Upper lobe of left lung (tissue), 6 donors: ENCODE measurements at places on chromosomes 6 and 20.

GRCh38 chr6:129749749-129750120 is 39.8 kb upstream of the ARHGAP18 start:
- DNase-seq, result no peak

DNA sequence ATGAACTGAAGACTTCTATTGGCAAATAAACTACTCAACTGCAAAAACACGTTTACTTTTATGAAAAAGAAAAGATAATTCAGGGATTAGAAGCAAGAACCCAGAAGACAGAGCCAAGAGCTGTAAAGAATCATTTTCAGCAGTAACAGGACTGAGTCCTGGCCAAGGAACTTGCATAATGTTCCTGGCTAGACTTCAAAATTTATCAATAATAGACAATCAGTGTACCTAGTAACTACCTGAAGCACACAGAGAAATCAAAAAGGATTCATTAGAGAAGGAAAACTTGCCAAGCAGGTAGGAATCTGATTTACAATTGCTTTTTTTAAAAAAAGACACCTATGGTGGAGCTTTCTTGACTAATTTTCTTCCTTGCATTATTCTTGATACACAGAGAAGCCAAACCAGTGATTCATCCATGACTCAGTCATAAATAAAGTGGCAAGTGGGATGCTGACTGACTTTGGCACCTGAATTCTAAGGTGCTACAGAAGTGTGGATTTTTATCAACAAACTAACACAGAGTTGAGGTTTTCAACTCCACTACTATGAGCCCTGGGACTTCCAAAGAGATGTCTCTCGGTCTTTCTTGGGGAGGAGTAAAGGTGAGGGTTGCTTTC is 281.3 kb downstream of the BMP7 start:
- no peak for DNase-seq

GRCh38 chr6:34200340-34200971 is 36.2 kb upstream of the HMGA1 start:
- no peak for DNase-seq

- DNase-seq, result no peak
Measured at GRCh38 chr20:10281911-10282310, 63.3 kb downstream of the SNAP25 start.

GRCh38 chr6:4606821-4607704 is 169.1 kb upstream of the CDYL start:
- DNase-seq, result no peak

DNA sequence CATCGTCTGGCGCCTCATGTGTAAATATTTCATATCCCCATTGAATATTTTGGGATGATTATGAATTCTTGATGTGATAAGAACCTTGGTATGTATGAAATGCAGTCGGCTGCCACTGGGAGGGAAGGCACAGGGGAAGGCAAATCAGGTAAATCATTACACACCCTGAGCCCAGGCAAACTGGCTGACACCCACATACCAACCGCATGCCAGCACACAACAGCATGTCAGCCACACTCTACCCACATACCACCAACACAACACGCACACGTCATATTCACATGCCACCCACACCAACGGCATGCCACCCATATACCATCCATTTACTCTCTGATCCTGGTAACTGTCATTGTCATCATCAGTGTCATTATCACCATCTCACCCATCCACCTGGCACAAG is 28.3 kb upstream of the MDGA1 start:
- no peak for DNase-seq
